ENCODE measurements at places on chromosomes 4 and X. TPM values are rescaled to one million over a fixed set of nuclear protein-coding genes. Genes with fewer than 3 reads are reported as not detected.

FAM120C gene
- 4.6 TPM for total RNA-seq

SLC34A2 gene
- not detected for total RNA-seq

NHSL2 gene
- 9.3 TPM for total RNA-seq

GRCh38 chr4:156606554-156607477 is 364.8 kb downstream of the PDGFC start:
- no peak for DNase-seq

GRCh38 chr4:88993246-88993645 is 63.7 kb downstream of the FAM13A start:
- no peak for DNase-seq

DNA sequence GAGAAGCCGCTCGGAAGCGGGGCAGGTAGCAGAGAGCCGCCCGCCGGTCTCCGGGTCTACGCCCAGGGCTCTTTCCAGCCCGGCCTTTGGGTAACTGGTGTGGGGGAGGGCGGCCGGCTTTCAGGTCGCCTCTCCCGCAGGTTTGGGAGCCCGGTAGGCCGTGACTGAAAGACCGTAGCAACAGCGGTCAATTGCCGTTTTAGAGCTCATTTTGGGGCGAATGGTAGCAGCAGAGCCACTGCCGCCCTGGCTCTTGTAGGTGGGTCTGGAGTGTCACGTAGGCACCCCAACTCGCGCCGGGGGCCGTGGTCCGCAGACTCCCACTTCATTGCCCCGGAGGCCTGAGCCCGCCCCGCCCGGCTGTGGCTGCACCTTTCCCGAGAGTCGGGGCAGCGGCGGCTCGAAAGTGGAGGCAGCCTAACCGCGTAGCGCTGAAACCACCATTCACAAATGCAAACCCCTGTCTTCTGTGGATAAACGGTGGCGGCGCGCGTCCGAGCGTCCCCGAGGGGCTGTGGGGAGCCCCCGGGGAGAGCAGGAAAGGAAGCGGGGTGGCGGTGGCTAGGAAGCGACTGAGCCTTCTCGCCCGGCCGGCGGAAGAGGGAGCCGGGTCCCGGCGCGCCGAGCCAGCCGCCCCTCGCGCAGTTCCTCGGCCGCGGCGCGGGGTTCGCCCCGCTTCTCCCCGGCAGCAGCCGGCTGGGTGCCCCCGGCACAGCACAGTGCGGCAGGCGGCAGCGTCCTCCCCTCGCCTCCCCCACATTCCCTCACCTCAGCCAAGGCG is 2185.1 kb upstream of the TENM3 start:
- no peak for DNase-seq

GRCh38 chr4:8540586-8540985 is 39.6 kb upstream of the GPR78 start:
- DNase-seq: no peak

- DNase-seq: no peak
Observed at GRCh38 chr4:31160146-31160545, 440.0 kb downstream of the PCDH7 start.

GRCh38 chr4:53752124-53752523 is 160.8 kb upstream of the LNX1 start:
- DNase-seq: no peak
